ENCODE measurements at places on chromosomes 12 and 14. TPM values are rescaled to one million over a fixed set of nuclear protein-coding genes. Genes with fewer than 3 reads are reported as not detected.
A peak's percentile ranks its signal among the peaks of the same experiment; 100 is the strongest.

DNA sequence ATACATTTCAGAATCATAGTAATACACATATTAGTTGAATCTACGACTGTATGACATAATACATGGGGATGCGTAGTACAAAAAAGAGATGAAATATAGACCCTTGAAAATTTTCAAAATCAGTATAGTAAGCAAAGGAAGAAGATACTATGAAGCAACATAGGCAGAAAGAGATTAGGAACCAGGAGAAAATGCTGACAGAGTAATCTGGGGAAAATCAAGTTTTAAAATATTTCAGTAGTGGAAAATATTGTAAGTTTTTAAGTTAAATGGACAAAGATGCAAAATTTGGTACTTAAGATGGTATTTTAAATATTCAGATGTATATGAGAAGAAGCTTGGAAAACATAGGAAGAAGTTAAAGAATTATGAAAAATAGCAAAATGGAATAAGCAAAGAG is 915.6 kb upstream of the LRFN5 start:
- no peak for DNase-seq

DNA sequence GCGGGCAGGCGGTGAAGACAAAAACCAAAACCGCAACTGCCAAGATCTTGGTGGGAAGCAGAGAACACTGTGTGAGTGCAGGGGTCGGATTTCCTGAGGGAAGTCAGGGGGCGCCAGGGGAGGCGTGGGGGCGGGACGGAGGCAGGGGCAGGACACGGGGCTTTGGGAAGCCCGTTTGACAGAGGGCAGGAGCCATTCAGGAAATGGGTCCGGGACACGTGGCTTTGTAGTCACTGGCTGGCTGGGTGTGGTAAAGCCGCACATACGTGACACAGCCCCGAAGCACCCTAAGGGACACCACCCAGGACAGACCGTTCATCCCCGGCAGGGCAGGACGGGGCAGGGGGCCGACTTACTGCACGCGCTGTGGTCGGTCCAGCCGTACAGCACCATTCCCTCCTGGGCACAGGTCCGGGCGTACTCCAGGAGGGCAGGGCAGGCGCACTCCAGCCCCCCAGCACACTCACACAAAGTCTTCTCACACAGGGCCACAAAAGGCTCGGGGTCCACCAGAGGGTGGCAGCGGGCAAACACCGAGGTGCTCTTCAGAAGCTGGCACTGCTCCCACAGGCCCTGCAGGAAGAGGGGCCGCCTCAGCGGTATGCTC is 49.4 kb downstream of the VWF start:
- peak; percentile 63 for DNase-seq

- no peak for DNase-seq
These were observed 425.2 kb downstream of the GALC start for GRCh38 chr14:87567618-87568295.

ARPC3 gene
- 155 TPM for total RNA-seq

- no peak for DNase-seq
These were observed 23.7 kb downstream of the A2M start for GRCh38 chr12:9091891-9092598.

DNA sequence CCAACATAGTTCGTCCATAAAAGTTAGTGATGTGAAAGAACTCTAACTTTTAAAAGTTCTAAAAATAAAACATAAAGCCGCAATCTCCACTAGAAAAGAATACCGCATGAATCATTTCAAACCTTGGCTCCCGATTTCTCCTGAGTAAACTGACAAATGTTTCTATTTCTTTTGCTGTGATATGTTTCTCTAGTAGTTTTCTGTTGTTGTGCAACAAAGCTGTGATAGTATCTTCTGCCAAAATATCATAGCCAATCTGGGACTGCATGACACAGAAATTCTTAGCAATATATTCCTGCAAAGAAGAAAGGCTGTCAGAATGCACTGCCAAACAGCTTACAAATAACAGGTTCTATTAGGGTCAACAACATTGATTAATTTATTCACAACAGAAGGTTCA is 174.0 kb downstream of the ITPR2 start:
- DNase-seq = no peak

Data from aorta (tissue), 5 donors.